ENCODE measurements at places on chromosomes 6 and 20.

DNA sequence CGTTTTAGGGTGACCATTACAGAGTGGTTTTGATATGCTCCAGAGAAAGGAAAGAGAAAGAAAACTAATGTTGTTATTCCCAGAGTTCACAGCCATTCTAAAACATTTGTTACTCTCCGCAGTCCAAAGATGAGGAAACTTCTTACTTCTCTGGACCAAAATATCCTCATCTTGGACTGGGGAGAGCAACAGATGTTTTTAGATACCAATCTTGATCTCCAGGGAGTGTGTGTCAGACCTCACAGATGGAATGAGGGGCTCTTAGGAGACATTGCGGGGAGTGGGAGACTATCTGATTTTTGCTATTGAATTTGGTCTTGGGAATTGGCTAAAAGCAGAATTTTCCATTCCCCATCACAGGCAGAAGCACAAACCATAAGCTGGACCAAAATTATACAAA is 110.8 kb downstream of the TNFAIP3 start:
- no peak overlapping the region for H3K27ac ChIP-seq
- H3K4me1 ChIP-seq: no peaks in the 10 kb centered on the region
- H3K27me3 ChIP-seq: no peaks in the 10 kb centered on the region
- no peak for DNase-seq

DNA sequence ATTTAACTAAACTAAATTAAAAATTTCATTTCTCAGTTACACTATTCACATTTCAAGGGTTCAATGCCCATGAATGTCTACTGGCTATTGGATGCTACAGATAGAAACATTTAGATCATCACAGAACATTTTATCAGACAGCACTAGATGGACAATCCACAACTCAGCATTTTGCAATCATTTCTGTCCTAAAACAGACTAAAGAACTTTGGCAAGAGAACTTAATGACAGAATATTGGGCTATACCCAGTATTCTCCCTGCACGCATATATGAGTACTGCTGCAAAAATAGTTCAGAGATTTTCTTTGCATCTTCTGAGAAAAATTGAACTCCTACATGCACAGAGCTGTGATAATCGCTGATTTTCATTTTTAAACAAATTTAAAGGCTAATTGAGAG is 36.1 kb upstream of the FBXO30 start:
- no peak for DNase-seq
- no peaks in the 10 kb centered on the region for H3K27me3 ChIP-seq
- no peaks in the 10 kb centered on the region for H3K4me1 ChIP-seq
- no peaks in the 10 kb centered on the region for H3K36me3 ChIP-seq
- no peak overlapping the region for H3K27ac ChIP-seq
- H3K4me3 ChIP-seq: no peak overlapping the region

- no peak for DNase-seq
- H3K27me3 ChIP-seq: no peaks in the 10 kb centered on the region
- H3K4me3 ChIP-seq: no peak overlapping the region
- H3K4me1 ChIP-seq: peaks cover 11% of the 10 kb centered on the region
These were observed 7.8 kb downstream of the IL22RA2 start for GRCh38 chr6:137165375-137166246.

DNA sequence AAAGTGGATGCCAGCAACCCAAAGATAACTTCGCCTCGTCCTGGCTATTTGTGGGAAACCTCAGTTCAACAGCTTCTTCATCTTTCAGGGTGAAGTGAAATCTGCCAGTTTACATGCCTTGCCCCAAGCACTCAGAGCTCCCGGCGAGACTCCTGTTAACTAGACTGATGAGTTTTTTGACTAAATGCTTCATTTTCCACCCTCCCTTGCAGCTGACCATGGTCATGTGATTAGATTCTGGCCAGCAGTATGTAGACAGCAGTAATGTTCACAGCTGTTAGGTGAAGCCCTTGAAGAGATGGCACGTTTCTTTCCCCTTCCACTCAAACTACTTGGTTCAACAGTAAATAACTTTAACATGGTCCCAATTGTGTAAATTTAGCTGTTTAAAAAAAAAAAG is 718.8 kb upstream of the FLRT3 start:
- no peaks in the 10 kb centered on the region for H3K36me3 ChIP-seq
- no peak overlapping the region for H3K27ac ChIP-seq
- H3K4me3 ChIP-seq: no peak overlapping the region
- DNase-seq: no peak
- no peaks in the 10 kb centered on the region for H3K27me3 ChIP-seq

DNA sequence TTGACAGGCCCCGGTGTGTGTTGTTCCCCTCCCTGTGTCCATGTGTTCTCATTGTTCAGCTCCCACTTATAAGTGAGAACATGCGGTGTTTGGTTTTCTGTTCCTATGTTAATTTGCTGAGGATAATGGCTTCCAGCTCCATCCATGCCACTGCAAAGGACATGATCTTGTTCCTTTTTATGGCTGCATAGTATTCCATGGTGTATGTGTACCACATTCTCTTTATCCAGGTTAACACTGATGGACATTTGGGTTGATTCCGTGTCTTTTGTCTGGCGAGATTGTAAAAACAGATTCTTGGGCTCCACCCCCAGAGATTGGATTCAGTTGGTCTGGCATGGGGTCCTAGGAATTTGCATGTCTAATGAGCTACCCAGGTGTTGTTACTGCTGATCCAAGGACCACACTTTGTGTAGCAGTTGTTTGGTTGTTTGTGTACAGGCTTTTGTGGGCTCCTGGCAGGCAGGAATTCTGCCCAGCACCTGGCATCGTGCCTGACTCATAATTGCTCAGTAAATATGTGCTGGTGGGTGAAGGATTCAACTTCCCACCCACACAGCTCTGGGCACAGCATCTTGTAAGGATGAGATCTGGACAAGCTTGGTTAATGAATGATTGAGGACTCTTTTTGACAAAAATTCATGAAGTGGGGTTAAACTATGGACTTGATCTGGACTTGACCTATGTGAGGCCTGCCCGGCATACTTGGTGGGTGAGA is 5.2 kb downstream of the TOX2 start:
- no peak overlapping the region for H3K4me3 ChIP-seq
- H3K36me3 ChIP-seq: no peaks in the 10 kb centered on the region
- no peaks in the 10 kb centered on the region for H3K27me3 ChIP-seq
- H3K4me1 ChIP-seq: no peaks in the 10 kb centered on the region
- H3K27ac ChIP-seq: no peak overlapping the region
- DNase-seq: no peak

DNA sequence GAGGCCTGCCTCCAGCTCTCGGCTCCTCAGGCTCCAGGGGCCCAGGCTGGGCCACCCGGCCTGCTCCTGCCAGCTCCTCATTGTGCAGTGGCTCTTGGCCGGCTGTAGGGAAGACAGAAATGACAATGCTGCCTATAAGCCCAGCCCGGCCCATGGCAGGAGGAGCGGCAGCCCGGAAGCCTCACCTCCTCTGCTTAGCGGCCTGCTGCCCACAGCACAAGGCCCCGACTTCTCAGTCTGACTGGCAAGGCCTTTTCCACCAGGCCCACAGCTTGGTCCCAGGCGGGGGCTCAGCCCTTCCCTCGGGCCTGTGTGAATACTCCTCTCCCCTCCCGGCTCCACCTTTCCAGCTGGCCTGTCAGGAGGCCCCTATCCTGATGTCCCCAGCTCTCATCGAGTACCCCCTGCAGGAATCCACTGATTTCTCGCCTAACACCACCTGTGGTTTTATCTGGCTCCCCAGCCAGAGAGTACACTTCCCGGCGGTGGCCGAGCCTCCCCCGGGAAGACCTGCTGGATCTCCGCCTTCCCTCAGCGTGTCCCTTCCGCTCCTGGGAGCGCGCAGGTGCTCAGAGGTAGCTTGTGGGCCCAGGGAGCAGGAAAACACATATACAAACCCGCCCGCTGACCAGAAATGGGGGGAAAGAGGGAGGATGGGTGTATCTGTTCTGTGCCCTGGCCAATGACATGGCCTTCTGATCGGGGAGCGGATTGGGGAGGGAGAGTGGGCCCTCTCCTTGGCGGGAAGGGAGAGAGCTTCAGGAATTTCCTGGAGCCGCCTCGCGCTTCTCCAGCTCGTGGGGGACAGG is 963 bp downstream of the DDRGK1 start:
- peaks cover 14% of the 10 kb centered on the region for H3K36me3 ChIP-seq
- peak overlapping the region; percentile 83 for H3K4me3 ChIP-seq
- H3K4me1 ChIP-seq: no peaks in the 10 kb centered on the region
- peak overlapping the region; percentile 91 for H3K27ac ChIP-seq
- DNase-seq: no peak

DNA sequence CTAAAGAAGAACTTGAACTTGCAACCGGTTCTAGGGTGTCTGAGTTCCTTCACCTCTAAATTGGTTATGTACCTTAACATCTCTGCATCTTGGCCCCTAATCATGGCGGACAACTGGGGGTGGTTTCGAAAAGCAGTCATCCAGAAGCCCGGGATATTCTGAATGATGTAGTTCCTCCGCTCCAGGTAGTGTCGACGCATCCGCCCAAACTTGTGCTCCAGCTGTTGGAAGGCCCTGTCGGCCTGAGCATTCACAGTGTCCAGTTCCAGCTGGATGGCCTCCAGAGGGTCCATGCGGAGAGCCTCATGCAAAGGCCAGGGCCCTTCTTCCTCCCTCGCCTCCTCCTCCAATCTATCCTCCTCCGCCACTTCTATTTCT is 887 bp downstream of the TSPYL1 start:
- H3K27ac ChIP-seq: peak overlapping the region; percentile 99
- H3K4me1 ChIP-seq: no peaks in the 10 kb centered on the region
- no peaks in the 10 kb centered on the region for H3K27me3 ChIP-seq
- DNase-seq: no peak

DNA sequence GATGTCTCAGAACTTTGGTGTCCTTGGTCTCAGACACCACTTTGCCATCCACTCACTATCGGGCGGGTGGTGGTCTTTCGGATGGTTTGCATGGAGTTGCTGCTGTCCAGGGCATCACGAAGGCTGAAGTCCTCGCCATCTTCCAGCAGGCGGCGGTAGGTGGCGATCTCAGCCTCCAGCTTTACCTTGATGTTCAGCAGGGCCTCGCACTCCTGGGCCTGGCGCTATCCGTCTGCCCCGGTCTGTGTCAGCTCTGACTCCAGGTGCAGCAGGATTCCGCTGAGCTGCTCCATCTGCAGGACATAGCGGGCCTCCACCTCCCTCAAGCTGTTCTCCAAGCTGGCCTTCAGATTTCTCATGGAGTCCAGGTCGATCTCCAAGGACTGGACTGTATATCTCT is 36.0 kb downstream of the ZNF311 start:
- no peak overlapping the region for H3K27ac ChIP-seq
- no peaks in the 10 kb centered on the region for H3K27me3 ChIP-seq

GRCh38 chr6:138592749-138593123 is 93.4 kb upstream of the NHSL1 start:
- H3K4me3 ChIP-seq: no peak overlapping the region
- H3K36me3 ChIP-seq: no peaks in the 10 kb centered on the region
- H3K27me3 ChIP-seq: no peaks in the 10 kb centered on the region

- no peak overlapping the region for H3K4me3 ChIP-seq
- no peak for DNase-seq
These were observed 37.6 kb upstream of the CST5 start for GRCh38 chr20:23917024-23917725.

- H3K4me1 ChIP-seq: no peaks in the 10 kb centered on the region
- no peaks in the 10 kb centered on the region for H3K27me3 ChIP-seq
- H3K27ac ChIP-seq: no peak overlapping the region
- DNase-seq: no peak
- no peaks in the 10 kb centered on the region for H3K36me3 ChIP-seq
These were observed 251.4 kb downstream of the SOD2 start for GRCh38 chr6:159441704-159441981.

Data from breast epithelium (tissue), 4 donors.